ENCODE measurements at places on chromosomes 2 and 18. TPM values are rescaled to one million over a fixed set of nuclear protein-coding genes. Genes with fewer than 3 reads are reported as not detected.

- H3K27me3 ChIP-seq: no peaks in the 10 kb centered on the region
- no peak overlapping the region for H3K4me3 ChIP-seq
- peak overlapping the region; percentile 39 for H3K27ac ChIP-seq
- DNase-seq: peak; percentile 84
- H3K4me1 ChIP-seq: peaks cover 8% of the 10 kb centered on the region
Measured at GRCh38 chr2:189799531-189799930, 15.3 kb downstream of the PMS1 start.

DNA sequence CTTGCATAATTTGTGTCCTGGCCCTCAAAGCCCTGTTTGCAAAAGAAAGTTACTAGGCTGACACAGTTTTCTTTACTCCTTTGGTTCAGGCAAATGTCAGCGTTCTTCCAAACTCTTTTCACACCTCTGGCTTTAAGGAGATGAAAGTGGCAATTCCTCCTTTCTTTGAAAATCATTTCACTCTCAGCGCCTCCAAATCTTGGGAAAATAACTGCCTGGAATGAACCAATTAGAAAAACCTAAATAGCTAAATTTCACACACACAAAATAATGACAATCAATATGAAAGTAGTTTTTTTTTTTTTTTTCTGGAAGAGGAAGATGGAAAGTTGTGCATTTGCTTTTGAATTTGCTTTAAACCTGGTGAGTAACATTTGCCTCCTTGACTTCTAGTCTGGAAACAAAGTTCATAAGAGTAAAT, 1.7 kb downstream of the MEIS1 start:
- H3K36me3 ChIP-seq: peaks cover 10% of the 10 kb centered on the region
- peaks cover 2% of the 10 kb centered on the region for H3K4me1 ChIP-seq
- no peaks in the 10 kb centered on the region for H3K27me3 ChIP-seq
- no peak for DNase-seq
- H3K27ac ChIP-seq: peak overlapping the region; percentile 93

GRCh38 chr2:54510916-54511315, 54.8 kb downstream of the SPTBN1 start:
- H3K36me3 ChIP-seq: no peaks in the 10 kb centered on the region
- no peak for DNase-seq
- H3K4me3 ChIP-seq: no peak overlapping the region
- no peaks in the 10 kb centered on the region for H3K27me3 ChIP-seq
- H3K27ac ChIP-seq: no peak overlapping the region
- peaks cover 4% of the 10 kb centered on the region for H3K4me1 ChIP-seq

- no peaks in the 10 kb centered on the region for H3K27me3 ChIP-seq
- H3K36me3 ChIP-seq: no peaks in the 10 kb centered on the region
- no peak for DNase-seq
- no peak overlapping the region for H3K27ac ChIP-seq
- H3K4me1 ChIP-seq: no peaks in the 10 kb centered on the region
Measured at GRCh38 chr2:75764611-75765010, 53.9 kb upstream of the GCFC2 start.

- no peak for DNase-seq
- peaks cover 7% of the 10 kb centered on the region for H3K4me1 ChIP-seq
- no peak overlapping the region for H3K4me3 ChIP-seq
- no peak overlapping the region for H3K27ac ChIP-seq
- H3K27me3 ChIP-seq: no peaks in the 10 kb centered on the region
Measured at GRCh38 chr2:85017411-85018048, 46.6 kb downstream of the KCMF1 start.

DNA sequence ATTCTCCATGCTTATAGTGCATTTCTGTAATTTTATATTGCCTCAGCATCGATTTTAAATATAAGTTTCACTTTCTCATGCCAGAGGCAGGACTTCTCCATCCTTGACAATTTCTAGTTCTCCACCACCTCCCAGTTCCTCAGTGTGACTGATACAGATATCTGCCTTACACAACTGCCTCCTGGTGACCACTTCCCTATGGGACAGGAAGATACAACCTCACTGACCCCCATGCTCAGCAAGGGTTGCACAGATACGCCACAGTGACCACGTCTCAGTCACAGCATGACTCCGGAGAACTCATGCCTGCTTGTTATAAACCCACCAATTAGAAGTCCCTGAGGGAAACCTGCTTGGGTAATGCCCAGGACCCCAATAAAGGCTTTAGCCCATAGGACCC, 284.0 kb upstream of the MC4R start:
- H3K4me3 ChIP-seq: no peak overlapping the region
- H3K27me3 ChIP-seq: no peaks in the 10 kb centered on the region
- no peak for DNase-seq
- H3K27ac ChIP-seq: no peak overlapping the region
- no peaks in the 10 kb centered on the region for H3K4me1 ChIP-seq
- no peaks in the 10 kb centered on the region for H3K36me3 ChIP-seq

GRCh38 chr2:239621611-239622010, 220.8 kb upstream of the HDAC4 start:
- H3K36me3 ChIP-seq: no peaks in the 10 kb centered on the region
- no peak overlapping the region for H3K27ac ChIP-seq
- H3K4me1 ChIP-seq: no peaks in the 10 kb centered on the region
- no peak for DNase-seq
- no peak overlapping the region for H3K4me3 ChIP-seq

DNA sequence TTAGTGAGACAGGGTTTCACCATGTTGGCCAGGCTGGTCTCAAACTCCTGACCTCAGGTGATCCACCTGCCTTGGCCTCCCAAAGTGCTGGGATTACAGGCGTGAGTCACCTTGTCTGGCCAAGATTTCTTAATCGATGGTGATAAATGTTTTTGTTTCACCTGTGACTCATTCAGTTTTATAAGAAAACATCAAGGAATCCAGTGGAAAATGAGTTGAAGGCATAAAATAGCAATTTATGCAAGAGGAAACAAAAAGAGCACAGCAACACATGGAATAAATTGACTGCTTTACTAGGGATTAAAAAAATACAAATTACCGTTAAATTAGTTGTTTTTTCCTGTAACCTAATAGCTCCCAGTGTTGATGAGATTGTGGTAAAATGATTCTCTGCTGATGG, 80.2 kb downstream of the CDK15 start:
- no peak overlapping the region for H3K4me3 ChIP-seq
- no peak for DNase-seq
- peaks cover 19% of the 10 kb centered on the region for H3K4me1 ChIP-seq
- no peaks in the 10 kb centered on the region for H3K27me3 ChIP-seq
- no peak overlapping the region for H3K27ac ChIP-seq
- H3K36me3 ChIP-seq: no peaks in the 10 kb centered on the region

- H3K27me3 ChIP-seq: no peaks in the 10 kb centered on the region
- H3K4me3 ChIP-seq: no peak overlapping the region
- no peak overlapping the region for H3K27ac ChIP-seq
- no peaks in the 10 kb centered on the region for H3K4me1 ChIP-seq
- peak; percentile 82 for DNase-seq
- no peaks in the 10 kb centered on the region for H3K36me3 ChIP-seq
Measured at GRCh38 chr2:159265171-159265576, 21.3 kb downstream of the WDSUB1 start.

DNA sequence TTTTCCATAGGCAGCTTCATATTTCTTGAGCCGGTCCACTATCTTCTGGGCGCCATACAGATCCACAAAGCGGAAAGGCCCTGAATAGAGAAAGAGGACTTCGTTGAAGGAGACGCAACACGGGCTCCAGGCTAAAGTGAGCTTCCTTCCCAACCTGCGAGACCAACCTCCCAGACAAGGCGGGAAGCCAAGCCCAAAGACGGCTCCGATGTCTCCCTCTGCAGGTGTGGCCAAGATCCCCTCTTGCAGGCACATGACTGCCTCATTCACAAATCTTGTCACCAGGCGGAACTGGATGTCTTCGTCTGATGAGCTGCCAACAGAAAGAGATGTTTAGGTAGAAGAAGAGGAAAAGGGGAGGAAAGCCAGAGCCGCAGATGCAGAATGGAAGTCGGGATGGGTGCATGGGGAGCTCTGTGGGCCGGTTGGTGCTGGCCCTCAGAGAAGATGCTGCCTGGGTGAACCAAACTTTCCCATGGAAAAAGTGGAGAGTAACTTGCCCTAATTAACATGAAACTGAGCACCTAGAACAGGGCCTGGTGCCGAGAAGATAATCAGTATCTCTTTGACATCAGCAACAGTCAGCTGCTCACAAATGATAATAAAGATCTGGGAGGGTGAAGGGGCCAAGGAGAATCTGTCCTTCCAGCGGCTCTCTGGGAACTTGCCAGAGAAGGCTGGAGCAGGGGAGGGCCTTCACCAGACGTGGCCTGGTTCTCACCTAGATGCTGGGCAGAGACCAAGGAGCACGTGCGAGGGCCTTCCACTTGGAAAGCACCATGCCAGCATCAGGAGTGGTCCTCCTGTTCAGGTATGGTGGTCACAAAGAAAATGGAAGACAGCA, 18.6 kb downstream of the GAREM2 start:
- H3K27ac ChIP-seq: no peak overlapping the region
- no peak overlapping the region for H3K4me3 ChIP-seq
- no peaks in the 10 kb centered on the region for H3K27me3 ChIP-seq
- peaks cover 19% of the 10 kb centered on the region for H3K36me3 ChIP-seq

DNA sequence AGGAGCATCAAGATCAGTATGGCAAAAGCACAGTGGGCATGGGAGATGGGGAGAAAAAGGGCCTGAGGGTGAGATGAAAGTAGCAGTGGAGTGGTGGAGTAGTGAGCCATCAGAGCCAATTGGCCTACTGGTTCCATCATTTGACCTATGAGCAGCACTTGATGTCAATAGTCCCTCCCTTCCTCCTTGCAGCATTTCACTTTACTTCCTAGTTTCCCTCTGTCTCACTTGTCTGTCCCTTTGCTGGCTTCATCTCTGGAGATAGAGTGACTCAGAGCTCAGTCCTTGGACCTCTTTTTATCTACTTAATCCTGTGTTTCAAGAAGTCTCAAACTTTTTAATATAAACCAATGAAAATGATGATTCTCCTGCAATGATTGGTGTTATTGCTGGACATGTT, 32.1 kb downstream of the FBXO48 start:
- H3K27ac ChIP-seq: no peak overlapping the region
- H3K4me1 ChIP-seq: no peaks in the 10 kb centered on the region
- DNase-seq: no peak
- no peaks in the 10 kb centered on the region for H3K36me3 ChIP-seq
- H3K27me3 ChIP-seq: no peaks in the 10 kb centered on the region
- no peak overlapping the region for H3K4me3 ChIP-seq

Gene ADCYAP1
- not detected for total RNA-seq

Gene CKAP2L
- 0.26 TPM for total RNA-seq

Gene ABCG5
- total RNA-seq: not detected

Gene RAB27B
- total RNA-seq: 0.77 TPM

Gene UPP2
- not detected for total RNA-seq

Gene MAP3K2
- total RNA-seq: 30.1 TPM
